ENCODE measurements at places on chromosomes 5 and 9. TPM values are rescaled to one million over a fixed set of nuclear protein-coding genes. Genes with fewer than 3 reads are reported as not detected.

GRCh38 chr9:7273575-7273974 lies 515.8 kb downstream of the KDM4C start:
- DNase-seq, result no peak
- no peaks in the 10 kb centered on the region for H3K36me3 ChIP-seq
- no peak overlapping the region for H3K27ac ChIP-seq
- no peaks in the 10 kb centered on the region for H3K27me3 ChIP-seq
- no peaks in the 10 kb centered on the region for H3K4me1 ChIP-seq

DNA sequence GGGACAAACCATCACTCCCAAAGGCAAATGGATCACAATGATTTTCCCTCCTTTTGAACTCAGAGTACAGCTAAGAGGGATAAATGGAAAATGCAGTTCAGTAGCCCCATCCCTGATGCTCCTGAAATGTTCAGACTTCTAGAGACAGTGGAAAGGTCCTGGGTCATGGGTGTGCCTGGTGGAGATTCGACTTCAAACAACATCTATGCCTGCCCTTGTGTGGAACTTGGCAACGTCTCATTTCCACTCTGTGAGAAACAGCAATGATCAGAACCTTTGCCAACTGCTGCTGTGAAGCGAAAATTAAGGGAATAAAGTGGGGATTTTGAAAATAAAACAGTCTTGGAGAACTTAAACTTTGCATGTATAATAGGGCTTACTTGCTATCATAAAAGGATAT lies 778.1 kb downstream of the SEMA5A start:
- no peaks in the 10 kb centered on the region for H3K36me3 ChIP-seq
- H3K4me1 ChIP-seq, result no peaks in the 10 kb centered on the region
- DNase-seq, result no peak
- H3K27me3 ChIP-seq, result no peaks in the 10 kb centered on the region

- no peak overlapping the region for H3K27ac ChIP-seq
- DNase-seq, result no peak
- no peaks in the 10 kb centered on the region for H3K27me3 ChIP-seq
- H3K4me3 ChIP-seq, result no peak overlapping the region
Observed at GRCh38 chr5:171495122-171495700, 75.8 kb downstream of the FGF18 start.

DNA sequence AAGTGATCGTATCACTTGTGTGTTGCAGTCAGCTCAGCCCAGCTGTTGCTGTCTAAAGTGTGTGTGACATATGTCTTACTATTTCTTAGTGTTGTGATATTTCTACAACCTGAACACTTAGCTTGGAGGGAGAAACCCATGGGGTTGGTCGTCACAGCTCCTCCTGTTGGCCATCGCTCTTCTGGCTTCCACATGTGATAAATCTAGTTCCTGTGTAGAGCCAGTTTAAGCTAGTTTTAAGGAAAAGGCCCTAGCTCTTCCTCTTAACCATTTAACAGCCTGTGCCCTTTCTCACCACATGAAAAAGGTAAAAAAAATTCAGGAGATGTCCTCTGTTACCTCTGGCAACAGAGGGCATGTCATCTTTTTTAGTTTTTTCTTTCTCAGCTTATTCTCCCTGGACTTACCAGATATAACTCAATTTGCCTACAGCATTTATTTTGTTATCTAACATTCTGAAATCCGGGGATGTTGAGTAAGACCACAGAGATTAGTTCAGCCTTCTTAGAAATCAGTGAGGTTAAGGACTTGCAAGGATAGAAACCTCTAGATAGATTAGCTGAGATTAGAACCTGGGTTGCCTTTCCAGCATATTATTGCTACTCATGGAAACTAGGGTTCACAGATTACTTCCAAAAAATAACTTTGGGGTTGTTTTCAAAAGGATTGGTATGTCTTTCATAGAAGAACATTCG lies 100.4 kb downstream of the GAPVD1 start:
- H3K4me1 ChIP-seq, result no peaks in the 10 kb centered on the region
- H3K27me3 ChIP-seq, result no peaks in the 10 kb centered on the region
- peaks cover 46% of the 10 kb centered on the region for H3K36me3 ChIP-seq
- H3K27ac ChIP-seq, result no peak overlapping the region
- no peak overlapping the region for H3K4me3 ChIP-seq

- no peaks in the 10 kb centered on the region for H3K4me1 ChIP-seq
- no peak for DNase-seq
- no peaks in the 10 kb centered on the region for H3K27me3 ChIP-seq
Observed at GRCh38 chr5:155091768-155092717, 78.5 kb downstream of the KIF4B start.

DNA sequence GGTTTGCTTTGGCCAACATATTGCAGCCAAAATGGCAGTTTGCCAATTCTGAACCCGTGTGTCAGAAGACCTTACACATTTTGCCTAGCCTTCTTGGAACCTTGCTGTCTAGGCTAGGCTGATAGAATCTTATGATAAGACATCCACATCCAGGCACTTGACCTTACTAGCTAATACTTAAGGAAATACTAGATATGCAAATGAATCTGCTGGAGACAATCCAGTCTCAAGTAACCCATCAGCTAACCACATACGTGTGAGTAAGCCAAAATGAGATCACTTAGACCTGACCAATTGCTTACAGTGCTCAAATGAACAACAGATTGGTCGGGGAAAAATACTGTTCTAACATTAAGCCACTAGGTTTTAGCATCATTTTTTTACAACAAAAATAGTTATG lies 1504.6 kb upstream of the CDH9 start:
- H3K27ac ChIP-seq, result no peak overlapping the region
- no peaks in the 10 kb centered on the region for H3K36me3 ChIP-seq
- DNase-seq, result no peak
- no peaks in the 10 kb centered on the region for H3K4me1 ChIP-seq
- H3K4me3 ChIP-seq, result no peak overlapping the region

DNA sequence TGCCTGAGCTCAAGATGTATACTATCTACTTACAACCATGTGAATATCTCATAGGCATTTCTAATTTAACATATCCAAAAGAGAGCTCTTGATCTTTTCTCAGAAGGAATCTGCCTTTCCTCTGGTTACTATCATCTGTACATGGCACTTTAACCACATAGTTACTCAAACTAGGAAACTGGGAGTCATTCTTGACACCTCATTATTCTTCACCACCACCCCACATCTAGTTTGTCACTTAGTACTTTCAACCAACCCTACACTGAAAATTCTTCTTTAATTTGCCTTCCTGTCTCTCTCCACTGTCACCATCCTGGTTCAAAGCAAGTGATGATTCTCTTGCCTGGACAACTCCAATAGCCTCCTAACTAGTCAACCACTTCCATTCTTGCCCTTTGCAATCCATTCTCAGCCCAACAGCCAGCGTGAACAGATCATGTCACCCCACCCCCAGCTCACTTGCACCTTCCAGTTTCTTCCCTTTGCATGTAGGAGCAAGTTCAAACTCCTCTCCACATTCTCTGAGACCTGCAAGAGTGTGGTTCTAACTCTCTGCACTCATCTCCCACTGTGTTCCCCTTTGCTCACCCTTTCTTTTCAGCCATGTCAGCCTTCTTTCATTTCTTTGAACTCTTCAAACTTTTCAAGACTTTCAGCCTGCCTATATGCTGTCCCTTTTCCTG lies 17.3 kb upstream of the SMAD5 start:
- no peaks in the 10 kb centered on the region for H3K36me3 ChIP-seq
- no peak overlapping the region for H3K27ac ChIP-seq
- H3K4me1 ChIP-seq, result no peaks in the 10 kb centered on the region

- H3K4me1 ChIP-seq, result peaks cover 8% of the 10 kb centered on the region
- DNase-seq, result no peak
- no peaks in the 10 kb centered on the region for H3K36me3 ChIP-seq
Observed at GRCh38 chr9:69812068-69813000, 8.3 kb upstream of the CFAP95 start.

DNA sequence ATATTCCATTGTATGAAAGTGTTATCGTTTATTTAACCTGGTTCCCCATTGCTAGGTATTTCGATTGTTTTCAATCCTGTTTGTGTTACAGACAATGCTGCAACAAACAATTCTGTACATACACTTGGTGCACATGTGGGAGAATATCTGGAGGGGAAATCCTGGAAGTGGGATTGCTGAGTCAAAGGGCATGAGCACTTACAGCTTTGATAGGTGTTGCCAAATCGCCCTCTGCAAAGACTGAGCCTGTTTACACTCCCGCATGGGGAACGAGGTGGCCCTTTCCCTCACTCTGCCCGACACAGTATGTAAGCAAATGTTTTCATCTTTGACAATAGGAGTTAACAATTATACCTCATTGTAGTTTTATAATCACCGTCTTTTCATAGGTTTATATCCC lies 66.2 kb downstream of the PDE6A start:
- no peaks in the 10 kb centered on the region for H3K27me3 ChIP-seq
- H3K4me3 ChIP-seq, result no peak overlapping the region
- H3K36me3 ChIP-seq, result no peaks in the 10 kb centered on the region
- no peak for DNase-seq

DNA sequence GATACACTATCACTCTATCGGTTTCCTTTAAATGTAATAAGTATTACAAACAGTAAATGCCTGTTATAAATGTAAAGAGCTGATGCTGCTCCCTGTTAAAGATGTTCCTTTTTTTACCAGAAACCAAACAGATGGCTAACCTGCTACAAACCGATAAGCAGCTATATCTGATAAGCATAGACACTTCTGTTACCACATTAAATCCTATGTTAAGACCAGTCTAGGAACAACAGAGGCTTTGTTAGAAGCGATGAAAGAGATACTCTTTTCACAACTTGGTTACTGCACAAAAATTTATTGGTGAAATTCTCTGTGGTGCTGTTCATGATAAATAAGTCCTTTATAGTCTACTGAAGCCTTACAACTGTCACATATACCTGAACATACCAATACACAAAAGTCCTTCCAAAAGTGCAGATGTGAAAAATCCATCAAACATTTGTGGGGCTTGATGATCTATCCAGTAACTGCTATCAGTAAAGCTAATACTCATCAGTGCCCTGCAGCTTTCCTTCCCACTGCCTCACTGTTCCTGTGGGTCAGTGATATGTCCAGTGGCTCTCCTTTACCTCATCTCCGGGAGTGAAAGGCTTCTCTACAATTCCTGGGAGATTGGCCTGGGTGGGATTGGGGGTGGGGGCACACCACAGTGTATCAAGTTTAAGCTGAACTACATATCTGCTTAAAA lies 25.8 kb upstream of the PRXL2C start:
- H3K36me3 ChIP-seq, result no peaks in the 10 kb centered on the region
- no peak for DNase-seq
- H3K4me3 ChIP-seq, result no peak overlapping the region

- H3K4me1 ChIP-seq, result no peaks in the 10 kb centered on the region
- H3K36me3 ChIP-seq, result no peaks in the 10 kb centered on the region
Observed at GRCh38 chr5:143448518-143448917, 45.0 kb upstream of the NR3C1 start.

- H3K27ac ChIP-seq, result peak overlapping the region; percentile 83
- H3K4me1 ChIP-seq, result peaks cover 9% of the 10 kb centered on the region
- DNase-seq, result peak; percentile 89
- H3K27me3 ChIP-seq, result no peaks in the 10 kb centered on the region
Observed at GRCh38 chr5:56669534-56670483, 145.5 kb upstream of the MAP3K1 start.

GRCh38 chr5:91151947-91152346 lies 231.2 kb downstream of the ARRDC3 start:
- no peak overlapping the region for H3K4me3 ChIP-seq
- H3K27me3 ChIP-seq, result no peaks in the 10 kb centered on the region
- H3K36me3 ChIP-seq, result no peaks in the 10 kb centered on the region
- peaks cover 8% of the 10 kb centered on the region for H3K4me1 ChIP-seq
- peak overlapping the region; percentile 3 for H3K27ac ChIP-seq

- peaks cover 4% of the 10 kb centered on the region for H3K27me3 ChIP-seq
- H3K4me3 ChIP-seq, result peak within 1 kb of the TSS; percentile 28
- DNase-seq, result peak; percentile 45
Observed at GRCh38 chr5:51383131-51384121, at the start of gene ISL1. ISL1 (plus strand) TSS chr5:51383448; CDS start chr5:51383672, 224 bp downstream.

DNA sequence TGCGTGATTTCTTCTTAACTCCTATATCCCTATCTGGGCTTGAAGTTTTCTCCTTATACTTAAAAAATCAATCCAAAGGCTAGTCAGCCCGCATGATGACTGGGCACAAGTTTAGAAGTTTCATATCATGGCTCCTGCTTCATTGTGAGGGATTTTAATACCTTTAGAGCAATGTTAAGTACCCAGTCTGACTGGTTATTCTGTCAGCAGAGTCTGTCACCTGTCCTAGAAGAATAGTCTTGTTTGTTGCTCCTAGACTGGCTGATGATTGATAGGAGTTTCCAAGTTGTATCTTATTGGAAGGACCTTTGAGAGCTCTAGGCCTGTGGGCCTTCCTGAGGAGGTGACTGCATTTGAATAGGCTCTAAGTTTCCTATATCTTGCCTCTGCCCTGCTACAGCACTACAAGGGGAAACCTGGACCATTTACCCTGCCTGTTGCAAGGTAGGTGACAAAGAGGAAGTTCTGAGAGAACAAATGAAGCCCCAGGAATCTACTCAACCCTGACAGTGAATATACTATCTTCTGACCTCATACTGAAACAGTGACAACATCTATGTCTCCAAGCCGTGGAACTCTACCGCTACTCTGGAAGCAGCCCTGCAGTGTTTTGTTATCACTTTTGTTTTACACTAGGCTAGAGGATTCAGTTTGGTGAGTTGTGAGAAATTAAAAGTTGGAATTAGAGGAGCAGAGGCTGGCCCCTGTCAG lies 66.5 kb downstream of the F2RL2 start:
- no peak overlapping the region for H3K4me3 ChIP-seq
- no peaks in the 10 kb centered on the region for H3K4me1 ChIP-seq
- no peaks in the 10 kb centered on the region for H3K27me3 ChIP-seq
- no peak for DNase-seq

GRCh38 chr9:121654499-121655140 lies 3.2 kb downstream of the DAB2IP start:
- H3K27me3 ChIP-seq, result no peaks in the 10 kb centered on the region
- no peak overlapping the region for H3K4me3 ChIP-seq
- no peaks in the 10 kb centered on the region for H3K36me3 ChIP-seq

DNA sequence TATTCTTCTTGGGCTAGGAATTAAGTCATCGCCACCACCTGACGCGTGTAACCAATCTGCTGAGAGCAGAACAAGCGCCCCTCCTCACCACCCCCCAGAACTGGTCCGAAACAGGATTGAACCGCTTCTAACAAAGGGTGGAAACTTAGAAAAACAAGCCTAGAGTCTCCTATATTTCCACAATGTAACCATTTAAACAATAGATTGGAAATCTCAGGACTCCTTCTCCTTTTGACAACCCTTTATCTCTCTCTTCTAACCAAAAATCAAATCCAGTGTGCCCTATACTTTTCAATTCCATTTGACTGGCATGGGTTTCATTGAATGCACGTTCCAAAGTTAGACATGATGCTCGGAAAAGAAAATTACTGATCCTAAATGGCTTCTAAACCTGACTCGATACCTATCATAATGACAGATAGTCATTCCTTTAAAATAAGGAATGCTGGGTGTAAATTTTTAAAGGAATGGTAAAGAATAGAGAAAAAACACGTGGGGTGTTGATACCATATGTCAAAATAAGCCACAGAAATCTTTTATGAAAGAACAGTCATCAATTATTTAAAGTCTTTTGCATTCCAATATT lies 1.2 kb downstream of the ARRDC3 start:
- peak overlapping the region; percentile 100 for H3K27ac ChIP-seq
- H3K27me3 ChIP-seq, result no peaks in the 10 kb centered on the region
- DNase-seq, result peak; percentile 76

- no peak overlapping the region for H3K4me3 ChIP-seq
- H3K27ac ChIP-seq, result no peak overlapping the region
- no peak for DNase-seq
- H3K27me3 ChIP-seq, result no peaks in the 10 kb centered on the region
- H3K4me1 ChIP-seq, result no peaks in the 10 kb centered on the region
Observed at GRCh38 chr5:72480841-72481240, 26.4 kb downstream of the ZNF366 start.

- H3K27ac ChIP-seq, result no peak overlapping the region
- no peaks in the 10 kb centered on the region for H3K27me3 ChIP-seq
- DNase-seq, result peak; percentile 12
- no peak overlapping the region for H3K4me3 ChIP-seq
Observed at GRCh38 chr9:114908104-114908622, 22.2 kb downstream of the TNFSF8 start.

Gene COL15A1
- total RNA-seq, result 27.8 TPM

Gene PPP2R2B
- 0.94 TPM for total RNA-seq

Gene DNM1
- 13.1 TPM for total RNA-seq

Gene ALDH7A1
- total RNA-seq, result 27.4 TPM

Gene TAS2R1
- total RNA-seq, result not detected

All from pancreas (tissue), 10 donors.